ENCODE measurements at places on chromosomes 3 and 15. TPM values are rescaled to one million over a fixed set of nuclear protein-coding genes. Genes with fewer than 3 reads are reported as not detected.
A peak's percentile ranks its signal among the peaks of the same experiment; 100 is the strongest.

GRCh38 chr3:123412811-123413604 is 35.9 kb downstream of the ADCY5 start:
- peaks cover 12% of the 10 kb centered on the region for H3K27me3 ChIP-seq
- no peaks in the 10 kb centered on the region for H3K4me1 ChIP-seq
- H3K4me3 ChIP-seq: no peak overlapping the region
- no peak for DNase-seq
- H3K27ac ChIP-seq: no peak overlapping the region

DNA sequence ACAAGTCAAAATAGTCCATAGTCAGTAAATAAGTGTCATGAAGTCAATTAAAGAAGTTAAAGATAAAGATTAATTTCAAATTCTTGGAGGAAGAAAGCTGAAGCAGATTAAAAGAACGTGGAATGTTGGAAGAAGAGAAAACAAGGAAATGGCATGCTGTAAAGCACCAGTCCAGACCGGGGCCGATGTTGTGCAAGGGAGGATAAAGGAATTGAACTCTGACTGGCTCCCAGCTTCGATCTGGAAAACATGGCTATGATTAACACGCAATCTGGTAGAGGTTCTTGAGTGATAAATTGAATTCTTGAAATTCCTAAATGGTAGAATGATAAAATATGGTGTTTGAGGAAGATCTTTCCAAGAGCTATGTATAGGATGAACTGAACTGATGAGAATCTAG is 194.4 kb downstream of the MEIS2 start:
- H3K4me1 ChIP-seq: no peaks in the 10 kb centered on the region
- H3K36me3 ChIP-seq: no peaks in the 10 kb centered on the region
- DNase-seq: no peak
- H3K4me3 ChIP-seq: no peak overlapping the region
- no peak overlapping the region for H3K27ac ChIP-seq

- no peaks in the 10 kb centered on the region for H3K27me3 ChIP-seq
- H3K4me1 ChIP-seq: peaks cover 67% of the 10 kb centered on the region
- H3K4me3 ChIP-seq: peak overlapping the region; percentile 63
- H3K36me3 ChIP-seq: peaks cover 47% of the 10 kb centered on the region
- peak; percentile 65 for DNase-seq
These were observed 76.3 kb upstream of the ARHGEF3 start for GRCh38 chr3:56878074-56878473.

DNA sequence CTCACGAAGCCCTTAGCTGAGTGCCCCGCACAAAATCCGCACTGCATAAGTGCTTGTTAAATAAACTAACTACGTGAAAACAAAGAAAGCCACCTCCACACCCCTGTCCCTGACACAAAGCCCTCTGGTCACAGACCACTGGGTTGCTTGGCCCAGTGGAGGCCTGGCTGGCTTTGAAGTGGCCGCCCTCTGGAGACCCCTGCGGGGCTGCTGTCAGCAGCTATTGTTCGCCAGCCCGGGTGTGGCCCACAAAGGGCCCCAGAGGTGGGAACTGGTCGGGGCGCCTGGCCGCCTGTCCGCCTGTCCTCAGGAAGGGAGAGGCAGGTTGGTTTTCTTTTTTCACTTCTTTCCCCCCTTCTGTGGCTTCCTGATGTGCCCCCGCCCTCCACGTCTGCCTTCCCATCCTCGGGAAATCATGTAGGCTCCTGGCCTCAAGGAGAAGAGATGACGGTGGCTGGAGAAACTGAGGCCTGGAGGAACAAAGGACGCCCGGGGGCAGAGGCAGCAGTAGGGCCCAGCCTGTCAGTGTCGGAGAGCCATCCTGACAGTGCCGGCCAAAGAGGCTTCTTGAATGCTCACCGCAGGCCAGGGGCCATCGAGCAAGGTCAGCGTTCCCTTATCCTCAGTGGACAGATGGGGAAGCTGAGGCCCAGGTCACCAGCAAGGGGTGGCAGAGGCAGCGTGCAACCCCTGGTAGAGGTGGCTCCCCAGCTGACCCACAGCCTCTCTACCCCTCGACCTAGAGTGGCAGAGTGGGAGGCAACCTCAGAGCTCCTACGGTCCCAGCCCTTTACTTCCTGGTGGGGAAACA is 61.1 kb downstream of the SLC6A6 start:
- peaks cover 34% of the 10 kb centered on the region for H3K36me3 ChIP-seq
- peaks cover 15% of the 10 kb centered on the region for H3K4me1 ChIP-seq
- no peak overlapping the region for H3K27ac ChIP-seq
- H3K27me3 ChIP-seq: no peaks in the 10 kb centered on the region
- H3K4me3 ChIP-seq: no peak overlapping the region

GRCh38 chr15:22839046-22839695 is 705 bp downstream of the NIPA2 start:
- peaks cover 17% of the 10 kb centered on the region for H3K36me3 ChIP-seq
- H3K27me3 ChIP-seq: no peaks in the 10 kb centered on the region
- DNase-seq: no peak
- H3K4me3 ChIP-seq: peak overlapping the region; percentile 91
- H3K4me1 ChIP-seq: peaks cover 24% of the 10 kb centered on the region

GRCh38 chr3:146485297-146485696 is 15.9 kb upstream of the PLSCR2 start:
- H3K4me3 ChIP-seq: no peak overlapping the region
- H3K4me1 ChIP-seq: no peaks in the 10 kb centered on the region
- peaks cover 19% of the 10 kb centered on the region for H3K27me3 ChIP-seq
- no peak for DNase-seq
- H3K36me3 ChIP-seq: peaks cover 3% of the 10 kb centered on the region

GRCh38 chr3:150292891-150293290 is 115.2 kb upstream of the TSC22D2 start:
- H3K27ac ChIP-seq: no peak overlapping the region
- no peaks in the 10 kb centered on the region for H3K4me1 ChIP-seq
- no peak for DNase-seq
- H3K27me3 ChIP-seq: peaks cover 37% of the 10 kb centered on the region

GRCh38 chr3:51706788-51707731 is at the start of gene GRM2:
Gene GRM2 (plus strand): TSS chr3:51707068. CDS start chr3:51708984, 1,916 bp downstream.
- H3K27ac ChIP-seq: no peak within 1 kb of the TSS
- H3K4me3 ChIP-seq: no peak within 1 kb of the TSS
- no peaks in the 10 kb centered on the region for H3K4me1 ChIP-seq
- peaks cover 14% of the 10 kb centered on the region for H3K36me3 ChIP-seq
- DNase-seq: peak; percentile 49

DNA sequence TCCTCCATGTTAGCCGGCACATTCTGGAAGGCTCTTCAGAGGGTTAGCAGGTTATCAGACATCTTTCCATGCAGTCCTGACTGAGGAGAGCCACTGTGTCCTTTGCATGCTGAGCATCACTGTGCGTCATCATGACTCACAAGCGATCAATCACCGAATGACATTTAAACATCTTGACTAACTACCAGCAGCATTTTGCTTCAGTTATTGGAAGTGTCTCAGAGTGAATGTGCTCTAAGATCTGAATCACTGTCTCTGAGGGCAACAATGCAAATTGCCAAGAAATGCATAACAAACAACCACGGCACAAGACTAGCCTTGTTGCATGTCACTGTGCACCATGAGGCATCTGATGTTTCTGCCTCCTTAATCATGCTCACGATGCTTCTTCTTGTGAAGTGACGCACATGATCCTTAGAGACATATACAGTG is 18.3 kb upstream of the ATP8B4 start:
- H3K27ac ChIP-seq: peak overlapping the region; percentile 31
- H3K4me1 ChIP-seq: peaks cover 45% of the 10 kb centered on the region
- no peak for DNase-seq
- no peaks in the 10 kb centered on the region for H3K27me3 ChIP-seq
- no peak overlapping the region for H3K4me3 ChIP-seq

DNA sequence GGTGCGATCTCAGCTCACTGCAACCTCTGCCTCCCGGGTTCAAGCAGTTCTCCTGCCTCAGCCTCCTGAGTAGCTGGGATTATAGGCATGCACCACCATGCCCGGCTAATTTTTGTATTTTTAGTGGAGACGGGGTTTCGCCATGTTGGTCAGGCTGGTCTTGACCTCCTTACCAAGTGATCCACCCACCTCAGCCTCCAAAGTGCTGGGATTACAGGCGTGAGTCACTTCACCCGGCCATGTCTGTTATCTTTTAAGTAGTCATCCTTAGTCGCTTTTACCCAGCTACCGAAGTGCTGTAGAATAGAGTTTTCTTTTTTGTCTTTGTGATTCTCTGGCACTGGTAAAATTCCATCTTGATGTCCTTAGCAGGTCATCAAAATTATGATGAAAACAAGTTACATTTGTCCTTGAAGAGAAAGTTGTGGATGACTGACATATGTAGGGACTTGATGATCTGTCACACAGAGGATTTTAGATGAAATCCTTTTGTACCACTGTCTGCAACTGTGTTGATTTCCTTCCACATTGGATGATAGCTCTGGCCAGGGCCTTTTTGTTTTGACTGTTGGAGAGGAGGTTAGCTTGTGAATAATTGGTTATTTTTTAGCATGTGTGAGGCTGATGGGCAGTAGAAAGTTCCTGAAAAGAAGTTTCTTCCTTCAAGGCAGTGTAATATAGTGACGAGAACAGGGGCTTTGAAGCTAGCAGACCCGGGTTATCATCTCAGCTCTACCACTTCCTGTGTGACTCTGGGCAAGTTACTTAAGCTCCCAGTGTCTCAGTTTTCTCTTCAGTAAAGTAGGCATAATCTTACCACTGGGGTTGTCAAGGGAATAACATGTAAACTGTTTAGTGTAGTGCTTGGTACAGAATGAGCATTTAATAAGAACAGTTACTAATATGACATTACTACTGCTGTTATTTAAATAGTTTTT is 18.8 kb downstream of the ATG7 start:
- peaks cover 45% of the 10 kb centered on the region for H3K36me3 ChIP-seq
- peak overlapping the region; percentile 95 for H3K27ac ChIP-seq
- H3K4me1 ChIP-seq: peaks cover 55% of the 10 kb centered on the region
- peak; percentile 64 for DNase-seq
- H3K4me3 ChIP-seq: peak overlapping the region; percentile 39

DNA sequence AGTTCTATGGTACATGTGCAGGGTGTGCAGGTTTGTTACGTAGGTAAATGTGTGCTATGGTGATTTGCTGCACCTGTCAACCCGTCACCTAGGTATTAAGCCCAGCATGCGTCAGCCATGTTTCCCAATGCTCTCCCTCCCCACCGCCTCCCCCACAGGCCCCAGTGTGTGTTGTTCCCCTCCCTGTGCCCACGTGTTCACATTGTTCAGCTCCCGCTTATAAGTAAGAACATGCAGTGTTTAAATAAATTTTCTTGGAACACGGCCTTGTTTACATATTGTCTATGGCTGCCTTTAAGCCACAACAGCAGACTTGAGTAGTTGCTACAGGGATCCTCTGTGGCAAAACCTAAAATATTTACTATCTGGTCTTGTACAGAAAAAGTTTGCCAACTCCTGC is 41.3 kb upstream of the CORO2B start:
- H3K4me1 ChIP-seq: peaks cover 2% of the 10 kb centered on the region
- no peak overlapping the region for H3K4me3 ChIP-seq
- peaks cover 8% of the 10 kb centered on the region for H3K36me3 ChIP-seq
- DNase-seq: no peak
- no peak overlapping the region for H3K27ac ChIP-seq

GRCh38 chr3:161644891-161645635 is 148.5 kb downstream of the OTOL1 start:
- H3K36me3 ChIP-seq: no peaks in the 10 kb centered on the region
- no peak for DNase-seq
- H3K27ac ChIP-seq: no peak overlapping the region
- no peaks in the 10 kb centered on the region for H3K27me3 ChIP-seq

- peaks cover 5% of the 10 kb centered on the region for H3K4me1 ChIP-seq
- DNase-seq: no peak
- peaks cover 20% of the 10 kb centered on the region for H3K36me3 ChIP-seq
- no peaks in the 10 kb centered on the region for H3K27me3 ChIP-seq
- no peak overlapping the region for H3K4me3 ChIP-seq
These were observed 64.6 kb downstream of the EEFSEC start for GRCh38 chr3:128217702-128218547.

GRCh38 chr3:151307583-151308488 is 8.8 kb downstream of the GPR87 start:
- H3K36me3 ChIP-seq: no peaks in the 10 kb centered on the region
- H3K27me3 ChIP-seq: peaks cover 3% of the 10 kb centered on the region
- peaks cover 13% of the 10 kb centered on the region for H3K4me1 ChIP-seq

- no peak for DNase-seq
- H3K27ac ChIP-seq: no peak overlapping the region
- no peaks in the 10 kb centered on the region for H3K27me3 ChIP-seq
- H3K4me1 ChIP-seq: no peaks in the 10 kb centered on the region
- H3K4me3 ChIP-seq: no peak overlapping the region
These were observed 36.4 kb downstream of the INO80 start for GRCh38 chr15:41079717-41080116.

- no peak overlapping the region for H3K4me3 ChIP-seq
- no peak for DNase-seq
- no peaks in the 10 kb centered on the region for H3K4me1 ChIP-seq
- H3K36me3 ChIP-seq: no peaks in the 10 kb centered on the region
These were observed 742.0 kb upstream of the CCDC54 start for GRCh38 chr3:106635271-106635670.

DNA sequence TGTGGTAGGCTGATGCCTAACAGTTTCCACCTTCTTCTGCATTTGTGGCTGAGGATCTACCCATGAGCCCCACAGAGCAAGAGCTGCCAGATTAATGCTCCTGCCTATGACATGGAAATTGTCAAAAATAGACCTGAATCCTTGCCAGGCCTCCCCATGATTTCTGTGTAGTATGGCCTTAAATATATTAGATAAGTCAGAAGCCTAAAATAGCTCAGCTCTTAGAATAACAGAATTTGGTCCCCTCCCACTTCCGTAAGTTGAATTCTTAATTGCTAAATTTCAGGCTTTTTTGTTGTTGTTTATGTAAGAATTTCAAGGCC is 129.0 kb downstream of the SERPINI1 start:
- H3K4me1 ChIP-seq: no peaks in the 10 kb centered on the region
- H3K36me3 ChIP-seq: no peaks in the 10 kb centered on the region
- no peak overlapping the region for H3K4me3 ChIP-seq
- H3K27ac ChIP-seq: no peak overlapping the region

DNA sequence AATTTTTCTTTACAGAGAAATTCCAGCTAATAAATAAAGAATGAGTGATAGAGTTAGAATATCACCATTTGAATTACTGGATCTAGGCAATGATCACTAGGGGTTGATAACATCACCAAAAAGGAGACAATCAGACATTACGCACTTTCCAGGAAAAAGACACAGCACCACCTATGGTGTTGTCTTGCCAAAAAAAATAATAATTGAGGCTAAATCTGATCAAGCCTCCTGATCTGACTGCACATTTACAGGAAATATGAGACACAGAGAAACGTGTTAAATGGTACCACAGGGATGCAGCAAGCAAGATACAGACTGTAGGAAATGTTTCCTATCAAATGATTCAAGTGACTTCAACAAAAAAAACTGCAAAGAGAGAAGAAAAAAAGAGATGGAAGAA is 92.8 kb downstream of the EOMES start:
- no peak for DNase-seq
- H3K4me3 ChIP-seq: no peak overlapping the region
- peaks cover 64% of the 10 kb centered on the region for H3K4me1 ChIP-seq
- H3K27me3 ChIP-seq: no peaks in the 10 kb centered on the region
- H3K36me3 ChIP-seq: no peaks in the 10 kb centered on the region

The SLC28A2 gene
- not detected for total RNA-seq

The SCN5A gene
- total RNA-seq: 0.08 TPM

The PCSK6 gene
- 0.68 TPM for total RNA-seq

The UNC13C gene
- total RNA-seq: not detected

The RTP3 gene
- not detected for total RNA-seq

The ACP3 gene
- total RNA-seq: not detected

The ALDH1L1 gene
- total RNA-seq: not detected

The ACTC1 gene
- total RNA-seq: not detected

The SLC2A2 gene
- not detected for total RNA-seq

The KLHL40 gene
- total RNA-seq: not detected

The GDPGP1 gene
- 12.1 TPM for total RNA-seq

The OR5K2 gene
- total RNA-seq: not detected

The IGDCC3 gene
- not detected for total RNA-seq

The GPR176 gene
- total RNA-seq: not detected

The IGSF11 gene
- 2.5 TPM for total RNA-seq

All from activated CD8-positive, alpha-beta T cell treated with anti-CD3 and anti-CD28 coated beads, Interleukin-2, amount 10 ng/mL, durations not matched to agents 7 days and 5 days (primary cell).